Stimulated activated CD8-positive, alpha-beta memory T cell treated with anti-CD3 and anti-CD28 coated beads, Interleukin-4, amount 100 ng/mL, for 1 hour (primary cell): ENCODE measurements at places on chromosomes 3 and 15.

- DNase-seq: no peak
Measured at GRCh38 chr3:25029820-25030219, 398.2 kb upstream of the RARB start.

GRCh38 chr3:48232232-48232631, 8.7 kb upstream of the ZNF589 start:
- DNase-seq: no peak

DNA sequence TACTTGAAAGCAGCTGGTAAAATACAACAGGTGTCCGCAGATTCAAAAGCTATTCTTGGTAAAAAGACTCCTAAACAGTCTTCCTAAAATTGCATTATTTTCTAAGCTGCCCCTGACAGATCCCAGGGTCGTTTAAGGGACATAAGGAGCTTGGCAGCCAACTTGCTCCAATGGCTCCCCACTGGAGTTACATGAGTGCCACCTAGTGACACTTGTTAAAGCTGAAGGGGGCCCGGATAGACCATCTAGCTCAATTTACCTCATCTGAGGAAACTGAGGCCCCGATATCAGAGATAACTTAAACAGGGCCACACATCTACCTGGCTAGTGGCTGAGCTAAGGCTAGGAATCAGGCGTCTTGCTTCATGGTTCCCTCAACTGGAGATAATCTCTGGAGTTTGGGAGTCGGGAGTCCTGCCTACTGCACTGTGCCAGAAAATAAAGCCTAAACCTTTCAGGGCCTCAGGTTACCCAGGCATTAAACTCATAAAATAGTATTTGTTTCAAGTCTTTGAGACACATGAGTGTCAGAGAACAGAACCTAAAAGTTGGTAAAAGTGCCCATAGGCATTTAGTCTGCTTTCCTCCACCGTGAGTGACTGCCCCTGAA, 6.5 kb upstream of the TBC1D23 start:
- no peak for DNase-seq

DNA sequence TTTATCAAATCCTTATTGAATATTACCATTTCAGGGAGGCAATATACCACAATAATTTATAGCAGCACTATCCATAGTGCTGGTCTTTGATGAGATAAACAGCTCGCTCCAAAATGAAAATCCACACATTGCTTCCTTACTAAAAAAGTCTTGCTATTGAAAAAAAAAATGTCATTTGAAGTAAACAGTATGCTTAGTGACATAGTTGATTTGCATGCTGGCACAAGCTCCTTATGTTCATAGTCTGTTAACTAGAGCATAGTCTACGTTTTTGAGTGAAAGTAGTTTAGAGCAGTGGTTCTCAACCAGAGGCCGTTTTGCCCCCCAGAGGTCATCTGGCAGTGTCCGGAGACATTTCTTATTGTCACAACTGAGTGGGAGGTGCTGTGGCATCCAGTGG, 249.4 kb upstream of the PDZRN3 start:
- no peak for DNase-seq

DNA sequence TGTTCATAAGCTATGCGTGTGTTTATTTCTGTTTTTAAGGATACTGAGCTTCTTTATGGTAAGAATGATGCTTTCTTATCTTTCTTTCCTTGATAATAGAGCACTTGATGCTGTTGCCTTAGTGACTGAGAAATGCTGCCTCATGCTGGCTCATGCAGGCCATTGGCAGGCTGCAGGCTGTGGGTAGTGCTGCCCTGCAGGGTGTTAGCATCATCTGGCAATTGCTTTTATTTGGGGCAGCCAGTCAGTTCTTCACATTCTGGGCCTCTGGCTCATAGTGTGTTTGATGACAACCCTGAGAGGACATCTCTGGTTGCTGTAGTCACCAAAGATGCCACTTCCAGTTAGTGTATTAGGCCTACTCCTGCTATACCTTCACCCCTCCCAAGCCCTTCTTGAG, 66.2 kb upstream of the ONECUT1 start:
- no peak for DNase-seq

DNA sequence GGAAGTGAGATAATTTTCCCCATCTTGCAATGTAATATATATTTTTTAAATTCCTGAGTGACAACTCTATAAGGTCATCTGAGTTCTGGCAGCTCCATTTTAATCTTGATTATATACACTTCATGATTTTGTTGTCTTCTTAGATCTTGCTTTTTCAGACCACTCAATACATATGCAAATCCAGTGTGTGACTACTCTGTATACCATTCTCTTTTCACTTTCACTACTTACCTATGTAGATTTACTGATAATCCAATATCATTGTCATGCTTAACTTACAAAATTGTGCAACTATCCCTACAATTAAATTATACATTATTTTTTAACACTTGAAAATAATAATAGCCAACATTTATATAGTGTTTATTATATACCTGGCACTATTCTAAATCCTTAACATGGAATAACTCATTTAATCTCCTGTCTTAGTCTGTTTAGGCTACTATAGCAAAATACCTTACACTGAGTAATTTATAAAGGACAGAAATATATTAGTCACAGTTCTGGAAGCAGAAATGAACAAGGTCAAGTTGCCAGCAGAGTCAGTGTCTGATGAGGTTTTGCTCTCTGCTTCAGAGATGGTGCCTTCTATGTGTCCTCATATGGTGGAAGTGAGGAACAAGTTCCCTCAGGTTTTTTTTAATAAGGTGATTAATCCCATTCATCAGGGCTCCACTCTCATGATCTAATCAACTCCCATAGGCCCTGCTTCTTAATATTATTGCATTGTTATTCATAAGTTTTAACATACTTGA, 338.5 kb downstream of the TUSC7 start:
- DNase-seq: no peak

GRCh38 chr15:29278436-29279105, 8.9 kb upstream of the NSMCE3 start:
- no peak for DNase-seq

DNA sequence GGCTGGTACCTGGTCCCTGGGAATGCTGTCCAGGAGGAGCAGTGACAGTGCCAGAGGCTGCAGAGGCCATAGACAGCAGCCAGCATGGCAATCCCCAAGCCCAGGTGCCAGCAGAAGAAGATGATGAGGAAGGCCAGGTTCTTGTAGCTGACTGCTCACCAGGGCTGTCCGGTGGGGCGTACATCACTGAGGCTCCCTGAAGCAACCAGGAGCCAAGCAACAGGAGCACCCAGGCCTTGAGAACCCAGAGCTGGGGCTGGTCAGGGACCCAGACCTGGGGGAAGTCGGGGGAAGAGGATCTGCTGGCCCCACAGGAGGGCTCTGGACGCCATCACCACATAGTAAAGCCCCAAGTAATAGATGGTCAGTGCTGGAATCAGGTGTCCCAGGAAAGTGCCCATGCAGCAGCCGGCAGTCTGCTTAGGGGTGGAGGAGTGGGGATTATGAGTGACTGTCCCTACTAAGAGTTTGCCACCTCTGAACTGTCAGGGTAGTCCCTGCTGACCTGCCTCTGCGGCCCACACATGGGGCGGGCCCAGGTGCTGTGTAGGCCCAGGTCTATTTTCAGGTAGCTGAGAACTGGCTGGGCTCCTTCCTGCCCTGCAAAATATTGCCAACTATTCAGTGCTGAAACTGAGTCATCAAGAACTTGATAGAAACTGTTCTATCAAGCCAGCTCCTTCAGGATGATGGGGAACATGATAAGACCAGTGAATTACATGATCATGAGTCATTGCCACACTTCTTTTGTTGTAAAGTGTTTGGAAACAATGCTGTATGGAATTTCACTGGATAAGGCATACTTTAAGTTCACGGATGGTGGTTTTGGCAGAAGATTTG, 68.7 kb downstream of the CHRD start:
- no peak for DNase-seq

GRCh38 chr15:70195587-70196305, 98.0 kb upstream of the TLE3 start:
- DNase-seq: no peak

DNA sequence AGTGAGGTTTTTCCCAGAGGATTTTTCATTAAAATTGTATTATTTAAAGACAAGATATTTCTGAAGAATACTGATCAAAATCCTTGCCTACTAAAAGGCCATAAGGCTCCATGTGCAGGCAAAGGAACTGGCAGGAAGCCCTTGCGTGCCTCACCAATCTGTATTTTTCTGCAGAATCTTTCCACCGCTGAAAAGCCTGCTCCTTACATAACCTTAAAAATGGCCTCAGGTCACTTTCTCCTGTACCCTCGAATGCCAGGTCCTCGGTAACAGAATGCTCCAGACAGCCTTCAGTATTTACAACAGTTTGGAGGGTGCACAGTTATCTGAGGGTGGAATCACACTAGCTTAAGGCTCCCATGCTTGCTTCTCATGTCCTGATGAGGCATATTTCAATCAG, 3.2 kb downstream of the MORC1 start:
- DNase-seq: no peak

DNA sequence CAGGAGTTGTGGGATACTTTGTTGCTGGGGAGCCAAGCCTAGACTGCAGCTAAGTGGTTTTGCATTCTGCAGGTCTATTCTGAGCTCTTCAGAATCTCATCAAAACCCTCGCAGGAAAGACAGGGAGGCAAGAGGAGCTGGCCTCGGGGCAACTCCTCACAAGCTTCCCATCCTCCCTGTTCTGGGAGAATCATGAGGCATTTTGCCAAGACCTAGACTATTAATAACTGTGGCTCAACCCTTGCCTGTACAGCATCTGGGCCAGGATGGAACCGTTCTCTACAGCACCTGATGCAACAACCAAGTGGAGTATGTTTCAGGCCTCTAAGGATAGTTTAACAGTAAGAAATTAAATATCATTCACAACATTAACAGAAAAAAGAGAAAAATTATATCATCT, 20.2 kb upstream of the SLC6A20 start:
- DNase-seq: no peak

DNA sequence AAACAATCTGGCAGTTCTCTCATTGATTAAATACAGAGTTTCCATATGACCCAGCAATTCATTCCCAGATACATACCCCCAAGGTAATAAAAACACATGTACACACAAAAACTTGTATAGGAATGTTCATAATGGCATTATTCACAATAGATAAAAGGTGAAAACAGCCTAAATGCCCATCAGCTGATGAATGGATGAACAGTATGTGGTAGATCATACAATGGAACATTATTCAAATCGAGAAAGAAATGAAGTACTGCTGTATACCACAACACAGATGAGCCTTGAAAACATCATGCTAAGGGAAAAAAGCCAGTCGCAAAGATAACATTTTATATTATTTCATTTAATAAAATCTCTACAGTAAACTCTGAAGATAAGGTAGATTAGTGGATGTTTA, 71.2 kb downstream of the SLTM start:
- DNase-seq: no peak

DNA sequence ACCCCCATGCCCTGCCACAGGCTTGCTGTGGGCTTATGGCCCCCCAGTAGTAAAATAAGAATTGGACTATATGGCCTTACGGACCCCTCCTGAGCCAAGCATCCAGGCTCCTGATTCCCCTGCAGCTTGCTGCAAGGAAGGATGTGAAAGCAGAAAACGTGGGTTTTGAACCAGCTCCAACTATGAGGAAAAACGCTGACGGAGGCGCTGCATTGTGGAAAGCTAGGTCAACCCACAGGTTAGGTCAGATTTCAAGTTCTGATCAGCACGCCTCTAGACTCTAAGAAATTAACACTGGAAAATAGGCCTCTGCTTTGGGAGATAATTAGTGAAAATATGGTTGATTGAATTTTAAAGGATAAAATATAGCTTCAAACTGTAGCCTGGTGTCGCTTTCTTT, 195.4 kb upstream of the HES1 start:
- DNase-seq: no peak
